ENCODE measurements at places on chromosomes 3 and 15.

DNA sequence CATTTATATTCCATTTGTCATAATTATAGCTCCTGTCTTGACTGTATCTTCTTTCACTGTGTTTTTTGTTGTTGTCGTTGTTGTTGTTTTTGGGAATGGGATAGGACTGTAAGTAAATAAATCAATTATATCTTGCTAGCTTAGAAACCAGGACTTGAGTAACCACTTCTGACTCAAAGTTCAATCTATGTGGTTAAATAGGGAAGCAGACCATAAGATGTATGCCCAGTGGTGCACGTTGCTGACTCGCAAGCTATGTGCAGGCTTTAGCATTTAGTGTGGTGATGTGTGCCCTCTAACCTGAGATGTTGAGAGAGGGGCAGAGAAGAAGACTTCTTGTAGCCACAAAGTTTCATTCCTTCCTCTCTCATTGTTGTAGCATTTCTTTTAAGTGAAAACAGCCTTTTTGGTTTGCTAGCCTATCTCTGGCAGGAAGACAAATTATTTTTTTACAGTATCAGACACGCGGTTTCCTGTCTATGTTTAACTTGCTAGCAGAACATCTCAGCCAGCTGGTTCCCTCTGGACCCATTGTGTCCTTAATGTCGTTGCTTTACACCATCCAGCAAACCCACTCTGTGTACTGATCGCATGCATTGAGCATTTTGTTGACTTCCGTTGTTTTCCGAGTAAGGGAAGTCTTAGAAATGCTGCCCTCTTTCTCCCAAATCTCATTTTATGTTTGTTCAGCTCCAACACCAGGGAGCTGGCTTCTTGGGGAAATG lies 52.1 kb downstream of the TGFBR2 start:
- peak; percentile 71 for DNase-seq

DNA sequence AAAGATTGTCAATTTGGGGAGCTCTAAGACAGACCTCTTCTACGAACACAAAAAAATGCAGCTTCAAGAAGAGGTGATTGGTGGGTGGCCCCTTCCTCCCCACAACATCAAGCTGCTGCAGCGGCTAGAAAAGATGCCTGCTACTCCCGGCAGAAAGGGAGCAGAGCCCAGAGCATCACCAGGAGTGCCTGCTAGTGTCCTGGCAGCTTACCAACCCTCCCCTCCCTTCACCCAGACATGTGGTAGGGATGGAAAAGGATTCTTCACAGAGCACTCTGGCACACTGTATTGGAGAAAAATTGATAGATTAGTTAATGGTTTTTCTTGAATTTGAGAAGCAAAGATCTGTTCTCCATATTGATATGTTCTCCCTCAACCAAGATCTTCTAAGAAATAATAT lies 10.8 kb downstream of the IP6K1 start:
- no peak for DNase-seq

DNA sequence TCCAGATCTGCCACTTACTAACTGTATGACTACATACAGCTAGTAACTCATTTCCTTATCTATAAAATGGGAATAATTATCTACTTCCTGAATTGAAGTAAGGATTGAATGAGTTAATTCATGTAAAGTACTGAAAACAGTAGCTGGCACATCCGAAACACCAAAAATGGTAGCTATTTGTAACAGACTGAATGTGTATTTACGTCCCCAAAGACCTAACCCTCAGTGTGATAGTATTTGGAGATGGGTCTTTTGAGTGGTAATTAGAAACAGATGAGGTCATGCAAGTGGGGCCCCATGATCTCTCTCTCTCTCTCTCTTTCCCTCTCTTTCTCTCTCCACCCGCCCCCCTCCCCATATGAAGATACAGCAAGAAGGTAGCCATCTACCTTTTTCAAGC lies 146.2 kb downstream of the PLCH1 start:
- no peak for DNase-seq

DNA sequence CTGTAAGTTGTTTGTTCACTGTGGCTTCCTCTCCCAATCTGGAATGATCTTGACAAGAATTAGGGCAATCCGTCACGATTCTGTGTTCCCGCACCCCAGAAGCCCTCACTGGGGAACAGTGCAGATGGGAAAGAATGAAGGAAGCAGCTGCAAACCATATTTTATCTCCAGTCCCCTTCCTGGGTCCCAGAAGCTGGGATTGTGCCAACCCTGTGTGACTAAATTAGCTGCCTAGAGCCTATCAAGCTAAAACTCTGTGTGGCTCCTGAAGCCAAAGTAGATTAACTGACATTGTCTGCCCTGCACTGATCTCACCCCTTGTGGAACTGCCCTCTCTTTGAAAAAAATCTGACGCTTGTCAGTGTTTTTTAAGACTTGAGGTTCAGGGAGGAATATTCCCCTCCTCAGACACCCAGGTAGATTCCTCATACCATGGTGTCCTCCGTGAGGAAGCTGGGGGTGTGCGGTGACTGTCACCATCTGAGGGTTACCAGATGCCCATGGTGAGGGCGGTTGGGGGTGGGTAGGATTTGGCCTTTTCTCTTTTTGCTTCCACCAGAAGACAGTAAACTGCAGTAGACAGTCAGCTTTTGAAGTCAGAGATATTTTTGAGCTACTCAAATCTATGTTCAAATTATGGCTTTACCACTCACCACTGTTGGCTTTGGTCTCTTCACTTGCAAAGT lies 358.3 kb upstream of the TPM1 start:
- DNase-seq = no peak

- no peak for DNase-seq
Measured at GRCh38 chr3:87161013-87161412, 66.1 kb upstream of the CHMP2B start.

- DNase-seq = no peak
Measured at GRCh38 chr3:43503067-43503728, 118.6 kb downstream of the ANO10 start.

- no peak for DNase-seq
Measured at GRCh38 chr3:169842960-169843359, 26.8 kb downstream of the LRRC31 start.

All from stimulated activated CD4-positive, alpha-beta T cell treated with anti-CD3 and anti-CD28 coated beads, Interleukin-15, amount 100 ng/mL, for 24 hours (primary cell).